ENCODE measurements at places on chromosomes 7 and 10. TPM values are rescaled to one million over a fixed set of nuclear protein-coding genes. Genes with fewer than 3 reads are reported as not detected.

MYO3A gene
- not detected for total RNA-seq

MKI67 gene
- 0.58 TPM for total RNA-seq

SLC13A4 gene
- total RNA-seq, result 1.2 TPM

SAMD9 gene
- 7.8 TPM for total RNA-seq

COL1A2 gene
- 8,614 TPM for total RNA-seq

PILRB gene
- total RNA-seq, result 6.8 TPM

LRRC72 gene
- total RNA-seq, result not detected

Data from pericardium fibroblast (primary cell).